ENCODE measurements at places on chromosomes 1 and 21.

- DNase-seq: no peak
These were observed 291.3 kb downstream of the TM2D1 start for GRCh38 chr1:61433646-61434045.

GRCh38 chr1:161791904-161792655, 26.0 kb downstream of the ATF6 start:
- no peak for DNase-seq

DNA sequence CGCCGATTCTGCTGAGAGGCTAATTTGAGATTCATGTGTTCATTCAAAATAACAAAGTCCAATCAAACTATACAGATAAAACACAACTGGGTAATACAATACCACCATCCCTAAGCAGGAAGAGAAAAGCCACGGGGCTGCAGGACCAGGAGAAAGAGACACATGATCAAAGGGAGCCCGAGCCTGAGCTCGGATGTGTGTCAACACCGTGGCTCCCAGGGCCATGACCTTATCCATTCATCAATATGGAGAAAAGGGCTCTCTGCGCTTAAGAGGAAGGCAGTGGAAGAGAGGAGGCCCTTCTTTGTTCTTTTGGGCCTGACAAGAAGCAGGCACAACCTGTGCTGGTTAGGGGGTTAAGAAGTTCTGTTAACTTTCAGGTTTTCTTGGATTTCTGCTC, 56.7 kb downstream of the HUNK start:
- DNase-seq: no peak

- DNase-seq: no peak
These were observed 26.2 kb upstream of the ID3 start for GRCh38 chr1:23585321-23586022.

DNA sequence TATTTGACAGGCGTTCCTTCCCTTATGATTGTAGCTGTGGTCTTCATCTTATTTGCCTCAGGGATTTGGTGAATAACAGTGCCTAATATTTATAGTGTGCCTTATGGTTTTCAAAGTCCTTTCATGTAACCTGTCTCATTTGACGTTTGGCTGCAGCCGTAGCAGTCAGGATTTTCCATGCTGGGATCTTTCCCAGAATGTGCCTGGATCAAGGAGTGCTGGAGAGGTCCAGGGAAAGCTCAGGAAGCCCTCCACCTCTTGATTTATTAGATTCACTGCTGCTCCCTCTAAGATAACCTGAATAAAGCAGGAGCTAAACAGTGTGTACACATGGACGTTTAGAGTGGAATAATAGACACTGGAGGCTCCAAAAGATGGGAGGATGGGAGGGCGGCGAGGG, 5.2 kb downstream of the C1orf21 start:
- DNase-seq: no peak

Measured in MM.1S (cell line).